ENCODE measurements at places on chromosomes 11 and 22. TPM values are rescaled to one million over a fixed set of nuclear protein-coding genes. Genes with fewer than 3 reads are reported as not detected.

Gene NXPE2
- not detected for total RNA-seq

Gene ARHGAP1
- 58.2 TPM for total RNA-seq

Gene PAK1
- 23.7 TPM for total RNA-seq

Gene ROM1
- total RNA-seq = 4.4 TPM

Data from A549 treated with DMSO at 1 μM for 4 hours (cell line).